RPMI7951 (cell line): ENCODE measurements at places on chromosomes 1 and 21.

DNA sequence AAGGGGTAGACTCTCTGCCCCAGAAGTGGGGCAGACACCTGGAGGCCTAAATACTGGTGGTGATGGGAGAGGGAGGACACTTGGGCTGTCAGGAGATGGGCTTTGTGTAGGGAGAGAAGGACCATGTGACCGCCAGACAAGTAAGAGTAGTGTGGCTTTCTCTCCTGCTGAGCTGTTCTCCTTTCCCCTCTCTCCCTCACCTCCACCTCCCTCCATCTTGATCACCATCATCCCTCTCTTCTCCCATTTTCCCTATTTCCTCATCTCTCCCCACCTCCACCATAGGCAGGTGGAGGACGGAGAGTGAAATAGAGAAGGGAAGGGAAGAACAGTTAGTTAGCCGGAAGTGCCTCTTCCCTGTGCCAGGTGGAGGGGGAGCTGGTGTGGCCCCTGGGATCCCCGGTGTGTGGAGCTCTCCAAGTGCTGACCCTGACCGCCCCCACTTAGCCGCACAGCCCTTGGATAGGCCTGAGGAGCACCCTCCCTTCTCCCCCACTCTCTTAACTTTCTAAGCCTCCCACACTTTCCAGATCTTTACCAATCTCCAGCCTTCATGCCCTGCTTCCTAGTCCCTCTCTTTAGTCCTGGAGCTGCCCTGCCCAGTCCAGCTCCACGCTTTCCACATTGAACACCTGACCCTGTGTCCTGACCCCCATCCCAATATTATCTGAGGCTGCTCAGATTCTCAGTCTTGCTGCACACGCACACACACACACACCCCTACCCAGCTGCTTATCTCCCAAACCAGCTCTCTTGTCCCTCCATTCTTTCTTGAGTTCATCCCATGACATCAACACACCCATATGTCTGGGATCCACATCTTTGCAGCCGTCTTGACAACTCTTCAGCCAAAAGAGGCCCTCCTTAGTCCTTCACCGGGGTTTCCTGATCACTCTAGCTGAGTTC, 1.5 kb downstream of the CELF3 start:
- DNase-seq: no peak

GRCh38 chr1:2376931-2377672, 14.3 kb downstream of the MORN1 start:
- no peak for DNase-seq

GRCh38 chr1:239739919-239740318, 351.8 kb upstream of the FMN2 start:
- DNase-seq: no peak

GRCh38 chr1:54499360-54500106, 48.5 kb upstream of the ACOT11 start:
- DNase-seq: no peak

- DNase-seq: no peak
These were observed 86.0 kb downstream of the HHIPL2 start for GRCh38 chr1:222461941-222462340.
